Stimulated activated CD8-positive, alpha-beta memory T cell treated with anti-CD3 and anti-CD28 coated beads, Interleukin-4, amount 100 ng/mL, for 1 hour (primary cell): ENCODE measurements at places on chromosomes 16 and 17.

- no peak for DNase-seq
Measured at GRCh38 chr17:74605361-74605760, 13.3 kb upstream of the CD300LD start.

DNA sequence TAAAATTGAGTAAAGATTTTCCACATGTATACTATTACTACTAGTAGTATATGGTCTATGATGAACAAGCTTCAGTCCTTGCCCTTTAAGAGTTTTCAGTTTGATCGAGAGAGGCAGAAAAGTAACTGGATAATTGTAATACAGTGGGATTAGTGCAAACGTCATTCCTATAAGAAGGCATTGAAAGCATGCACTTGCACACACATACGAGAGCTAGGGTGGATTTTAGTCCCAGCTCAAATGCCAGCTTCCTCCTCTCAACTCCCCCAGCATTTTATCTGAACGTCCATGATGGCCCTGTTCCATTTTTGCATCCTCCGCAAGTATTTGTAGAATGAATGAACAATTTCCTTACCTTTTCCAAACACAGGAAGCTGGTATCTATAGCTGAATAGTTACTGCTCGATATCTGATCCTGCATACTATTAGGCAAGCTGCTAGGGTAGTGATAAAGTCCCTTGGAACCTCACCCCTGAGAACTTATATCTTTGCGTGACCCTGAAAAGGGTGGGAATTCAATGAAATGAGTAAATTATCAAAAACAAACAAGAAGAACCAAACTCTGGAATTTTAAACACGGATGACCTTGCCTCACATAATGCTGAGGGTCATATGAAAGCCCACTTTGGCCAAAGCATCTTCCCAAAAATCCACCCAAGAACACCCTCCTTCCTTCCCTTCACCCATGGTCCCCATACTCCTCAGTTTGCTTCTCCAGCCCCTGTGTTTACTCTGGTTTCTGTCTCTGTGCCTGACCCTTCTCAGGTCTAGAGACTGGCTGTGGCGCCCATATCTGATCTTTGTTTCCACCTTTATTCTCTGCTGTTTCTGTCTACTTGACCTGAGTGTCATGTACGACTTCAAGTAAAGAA, 60.5 kb downstream of the TMEM100 start:
- DNase-seq = no peak

DNA sequence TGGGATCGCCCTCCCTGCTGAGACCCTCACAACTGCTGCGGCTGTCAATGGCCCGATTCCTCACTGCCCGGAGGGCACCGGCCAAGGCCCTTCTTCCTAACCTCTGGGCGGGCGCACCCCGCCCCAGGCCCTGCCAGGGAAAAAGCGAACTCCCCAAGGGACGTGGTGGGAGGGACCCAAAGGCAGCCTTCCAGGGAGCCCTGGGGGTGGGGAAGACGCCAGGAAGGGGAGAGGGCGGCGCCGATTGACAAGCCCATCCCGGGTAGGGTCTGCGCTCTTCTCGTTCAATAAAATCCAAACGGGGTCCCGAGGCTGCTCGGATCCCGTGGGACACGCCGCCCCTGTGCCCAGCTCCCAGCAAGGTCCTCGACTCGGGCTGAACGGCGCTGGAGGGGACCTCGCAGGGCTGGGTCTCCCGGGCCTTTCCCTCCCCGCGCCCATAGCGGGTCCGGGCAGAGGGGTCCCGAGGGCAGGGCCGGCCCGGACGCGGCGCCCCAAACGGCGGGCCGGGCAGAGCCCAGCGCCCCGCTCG, 416 bp downstream of the KIFC3 start:
- no peak for DNase-seq

GRCh38 chr16:57620335-57621231, 7.8 kb upstream of the ADGRG1 start:
- DNase-seq = no peak

DNA sequence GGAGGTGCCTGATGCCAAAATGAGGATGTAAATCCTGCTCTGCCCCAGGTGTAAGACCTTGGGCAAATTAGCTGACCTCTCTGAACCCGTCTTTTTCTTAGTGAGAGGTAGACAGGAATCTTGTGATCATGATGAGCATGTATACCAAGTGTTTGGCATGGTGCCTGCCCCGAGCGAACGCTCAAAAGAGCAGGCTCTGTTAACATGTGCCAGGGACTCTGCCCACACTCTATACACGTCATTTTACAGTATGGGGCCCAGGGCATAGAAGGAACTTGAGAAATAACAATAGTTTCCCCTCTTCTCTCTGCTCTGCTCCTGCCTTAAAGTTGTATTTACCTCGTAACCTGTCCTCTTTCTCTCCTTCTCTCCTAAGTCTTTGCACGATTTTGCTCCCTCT, 9.3 kb upstream of the MAF start:
- DNase-seq = no peak

DNA sequence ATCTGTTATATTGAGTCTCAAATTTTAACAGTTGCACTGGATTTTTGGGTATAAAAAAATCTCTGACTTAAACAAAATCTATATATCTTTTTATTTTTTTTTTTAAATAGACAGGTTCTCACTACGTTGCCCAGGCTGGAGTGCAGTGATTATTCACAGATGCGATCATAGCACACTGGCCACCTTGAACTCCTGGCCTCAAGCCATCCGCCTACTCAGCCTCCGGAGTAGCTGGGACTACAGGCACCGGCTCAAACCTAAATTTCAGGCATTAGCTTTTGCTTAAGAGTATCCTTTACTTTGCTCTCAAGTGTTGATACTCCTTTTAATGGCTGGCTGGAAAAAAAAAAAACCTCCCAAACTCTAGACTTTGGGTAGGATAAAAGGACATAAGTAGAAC, 61.6 kb downstream of the RPGRIP1L start:
- DNase-seq = no peak

- no peak for DNase-seq
Measured at GRCh38 chr16:15749371-15749770, 99.3 kb downstream of the NDE1 start.

GRCh38 chr17:50424996-50425681, 879 bp upstream of the ACSF2 start:
- no peak for DNase-seq

DNA sequence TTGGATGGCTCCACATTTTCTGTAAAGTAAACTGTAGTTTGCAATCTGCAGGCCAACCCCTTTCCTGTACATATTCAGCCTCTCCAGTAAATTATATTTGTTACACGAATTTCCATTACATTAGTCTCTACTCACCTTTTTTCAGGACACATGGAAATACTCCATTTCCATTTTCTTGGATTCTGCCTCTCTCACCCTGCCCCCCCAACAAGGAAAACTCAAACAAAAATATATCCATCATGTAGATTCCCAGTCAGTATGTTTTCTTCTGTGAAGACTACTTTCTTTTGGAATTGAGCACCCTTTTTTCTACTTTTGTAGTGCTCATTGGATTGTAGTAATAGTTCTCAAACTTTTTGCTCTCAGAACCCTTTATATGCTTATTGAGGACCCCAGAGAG, 2.9 kb downstream of the PPM1D start:
- DNase-seq = no peak

- no peak for DNase-seq
Measured at GRCh38 chr17:79205688-79206205, 131.1 kb downstream of the ENGASE start.

GRCh38 chr17:56679115-56679776, 85.7 kb downstream of the NOG start:
- DNase-seq = no peak

GRCh38 chr17:73474370-73474988, 162.7 kb upstream of the CDC42EP4 start:
- DNase-seq = no peak

GRCh38 chr16:72291121-72291520, 119.2 kb upstream of the PMFBP1 start:
- DNase-seq = no peak

DNA sequence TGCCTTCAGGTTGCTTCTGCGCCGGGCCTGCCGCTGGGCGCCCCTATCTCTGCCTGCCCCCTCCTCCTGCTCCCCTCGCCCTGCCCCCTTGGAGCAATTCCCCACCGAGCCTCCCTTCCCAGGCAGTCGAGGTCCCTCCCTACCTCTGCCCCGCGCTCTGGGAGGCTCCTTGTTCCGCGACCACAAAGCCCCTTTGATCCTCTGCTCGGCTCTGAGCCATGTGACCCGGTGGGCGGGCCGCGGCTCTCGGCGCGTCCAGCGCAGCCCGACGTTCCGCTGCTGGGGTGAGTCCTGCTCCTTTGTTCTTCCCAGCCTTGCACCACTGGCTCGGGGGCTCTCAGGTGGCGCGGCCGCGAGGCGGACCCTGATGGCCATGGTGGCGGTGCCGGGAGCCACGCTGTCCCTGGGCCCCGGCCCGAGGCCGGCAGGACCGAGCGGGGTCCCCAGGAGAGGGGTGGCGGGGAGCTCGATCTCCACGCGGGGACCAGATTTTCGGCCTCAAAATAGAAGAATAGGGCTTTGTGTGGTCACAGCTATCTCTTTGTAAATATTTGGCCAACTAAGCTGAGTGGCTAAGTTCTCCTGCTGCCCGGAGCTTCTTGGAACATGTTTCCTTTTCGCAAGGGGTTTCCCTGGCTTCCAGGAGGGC, 310.6 kb downstream of the SEC14L1 start:
- DNase-seq = no peak

GRCh38 chr16:66652661-66653360, 43.7 kb downstream of the CMTM4 start:
- DNase-seq = no peak

DNA sequence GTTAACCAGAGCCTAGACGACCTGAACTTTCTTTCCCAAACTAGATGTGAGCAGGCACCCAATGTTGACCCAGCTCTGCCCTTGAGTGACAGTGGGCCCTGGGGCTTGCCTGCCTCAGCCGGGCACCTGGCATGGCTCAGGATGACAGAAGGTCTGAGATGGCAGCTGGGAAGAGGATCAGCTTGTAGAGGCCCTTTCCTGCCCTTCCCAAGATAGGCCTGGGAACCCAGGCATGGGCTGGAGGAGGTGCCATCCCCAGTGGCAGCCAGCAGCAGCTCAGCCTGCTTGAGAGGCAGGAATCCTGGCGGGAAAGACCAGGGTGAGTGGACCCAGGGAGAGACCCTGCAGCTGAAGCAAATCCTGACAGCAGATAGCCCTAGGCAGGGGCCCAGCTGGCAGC, 59.1 kb downstream of the PIPOX start:
- DNase-seq = no peak

- DNase-seq = no peak
Measured at GRCh38 chr16:67857547-67858233, 10.2 kb upstream of the CENPT start.

DNA sequence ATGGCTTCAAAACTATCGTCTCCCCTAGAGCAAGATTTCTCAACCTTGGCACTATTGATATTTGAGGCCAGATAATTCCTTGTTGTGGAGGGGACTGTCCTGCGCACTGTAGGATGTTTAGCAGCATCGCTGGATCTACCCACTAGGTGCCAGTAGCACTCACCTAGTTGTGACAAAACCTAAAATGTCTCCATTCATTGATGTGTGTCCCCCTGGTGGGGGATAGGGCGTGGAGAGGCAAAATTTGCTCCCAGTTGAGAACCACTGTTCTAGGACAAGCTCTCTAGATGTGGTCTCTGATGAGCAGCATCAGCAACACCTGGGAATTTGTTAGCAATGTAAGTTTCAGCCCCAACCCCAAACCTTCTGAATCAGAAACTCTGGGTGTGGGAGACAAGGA, 259.0 kb downstream of the XYLT1 start:
- DNase-seq = no peak

DNA sequence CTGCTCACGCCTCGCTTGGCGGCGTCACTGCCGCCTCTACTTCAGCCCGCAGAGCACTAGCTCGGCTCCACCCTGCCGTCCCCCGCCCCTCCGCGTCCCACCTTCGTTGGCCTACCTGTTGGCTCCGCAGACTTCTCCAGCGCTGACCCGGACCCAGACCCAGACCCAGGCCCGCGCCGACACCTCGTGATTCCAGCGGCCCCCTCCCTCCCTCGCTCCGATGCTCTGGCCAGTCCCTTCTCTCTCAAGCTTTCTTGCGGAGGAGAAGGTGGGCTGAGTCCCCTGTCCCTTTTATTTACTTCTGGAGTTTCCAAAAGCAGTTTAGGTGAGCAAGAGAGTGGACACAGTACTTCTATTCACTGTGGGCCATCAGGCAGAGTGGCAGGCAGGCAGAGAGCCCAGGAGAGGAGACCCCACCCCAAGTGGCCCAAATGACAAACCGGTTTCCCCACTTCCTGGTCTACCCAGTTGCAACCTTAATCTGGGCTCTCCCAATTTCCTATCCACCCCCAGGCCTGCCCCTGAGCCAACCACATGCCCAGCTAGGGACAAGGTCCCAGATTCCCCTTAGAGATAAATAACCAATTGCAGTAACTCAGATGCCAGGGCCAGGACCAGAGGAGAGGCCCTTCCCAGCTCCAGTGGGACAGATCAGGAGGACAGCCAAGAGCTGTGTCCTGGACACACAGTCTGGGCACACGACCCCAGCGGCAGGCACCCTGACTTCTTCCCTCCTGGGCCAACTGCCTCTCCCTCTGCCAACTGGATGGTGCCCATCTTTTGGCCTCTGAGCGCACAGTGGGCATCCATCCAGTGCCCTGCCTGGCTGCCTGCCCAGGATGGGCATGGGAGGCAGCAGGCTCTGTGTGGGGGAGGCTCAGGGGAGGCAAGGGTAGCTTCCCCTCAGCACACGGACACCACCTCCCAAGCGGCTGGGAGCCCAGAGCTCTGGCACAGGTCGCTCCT, 1.2 kb upstream of the SRCIN1 start:
- no peak for DNase-seq

- no peak for DNase-seq
Measured at GRCh38 chr16:66364117-66364958, 2.2 kb upstream of the CDH5 start.

DNA sequence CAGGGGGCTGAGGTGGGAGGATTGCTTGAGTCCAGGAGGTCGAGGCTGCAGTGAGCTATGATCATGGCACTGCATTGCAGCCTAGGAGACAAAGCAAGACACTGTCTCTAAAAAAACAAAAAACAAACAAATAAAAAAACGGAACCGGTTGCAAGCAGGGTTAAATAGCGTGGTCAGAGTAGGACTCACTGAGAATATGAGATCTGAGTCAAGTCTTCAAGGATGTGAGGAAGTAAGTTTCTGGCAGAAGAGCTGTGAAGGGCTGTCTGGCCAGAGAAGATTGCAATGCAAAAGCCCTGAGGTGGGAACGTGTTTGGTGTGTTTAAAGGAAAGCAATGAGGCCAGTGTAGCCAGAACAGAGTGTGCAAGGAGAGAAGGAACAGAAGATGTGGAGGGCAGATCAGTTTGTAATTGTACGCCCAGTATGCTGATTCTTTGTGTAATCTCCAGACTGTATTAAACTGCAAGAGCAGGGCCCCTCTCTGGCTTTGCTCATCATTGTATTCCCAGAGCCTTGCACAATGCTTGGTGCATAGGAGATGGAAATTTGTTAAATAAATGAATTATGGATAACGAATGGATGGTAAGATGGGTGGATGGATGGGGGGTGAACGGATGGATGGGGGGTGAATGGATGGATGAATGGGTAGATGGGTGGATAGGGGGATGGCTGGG, 6.3 kb downstream of the G6PC1 start:
- DNase-seq = no peak

GRCh38 chr16:72429671-72430081, 257.7 kb upstream of the PMFBP1 start:
- no peak for DNase-seq
